Mammary epithelial cell (primary cell): ENCODE measurements at places on chromosomes 3 and 15.

DNA sequence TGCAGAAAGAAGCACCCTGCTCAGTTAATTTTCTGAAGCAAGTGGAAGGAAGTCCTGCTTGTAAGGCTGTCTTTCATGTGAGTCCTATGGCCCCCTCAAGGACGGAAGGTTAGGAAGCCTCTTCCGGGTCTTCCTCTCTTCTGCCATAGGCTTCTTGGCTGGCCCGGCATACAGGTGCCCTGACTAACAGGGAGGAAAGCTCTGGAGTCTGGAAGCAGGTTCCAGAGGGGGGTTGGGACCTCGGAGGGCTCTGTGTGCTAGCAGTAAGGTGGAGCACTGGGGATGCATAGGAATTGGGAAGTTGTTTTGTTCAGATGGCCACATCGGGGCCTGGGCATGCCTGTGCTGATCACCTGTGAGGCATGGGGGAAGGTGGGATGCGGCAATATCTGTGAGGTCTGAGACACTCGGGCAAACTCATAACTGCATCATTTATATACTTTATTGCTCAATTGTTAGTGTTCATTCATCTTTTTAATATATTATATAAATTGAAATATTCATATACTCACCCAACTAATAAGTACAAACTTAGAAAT is 49.6 kb downstream of the TRAK1 start:
- DNase-seq, result no peak

DNA sequence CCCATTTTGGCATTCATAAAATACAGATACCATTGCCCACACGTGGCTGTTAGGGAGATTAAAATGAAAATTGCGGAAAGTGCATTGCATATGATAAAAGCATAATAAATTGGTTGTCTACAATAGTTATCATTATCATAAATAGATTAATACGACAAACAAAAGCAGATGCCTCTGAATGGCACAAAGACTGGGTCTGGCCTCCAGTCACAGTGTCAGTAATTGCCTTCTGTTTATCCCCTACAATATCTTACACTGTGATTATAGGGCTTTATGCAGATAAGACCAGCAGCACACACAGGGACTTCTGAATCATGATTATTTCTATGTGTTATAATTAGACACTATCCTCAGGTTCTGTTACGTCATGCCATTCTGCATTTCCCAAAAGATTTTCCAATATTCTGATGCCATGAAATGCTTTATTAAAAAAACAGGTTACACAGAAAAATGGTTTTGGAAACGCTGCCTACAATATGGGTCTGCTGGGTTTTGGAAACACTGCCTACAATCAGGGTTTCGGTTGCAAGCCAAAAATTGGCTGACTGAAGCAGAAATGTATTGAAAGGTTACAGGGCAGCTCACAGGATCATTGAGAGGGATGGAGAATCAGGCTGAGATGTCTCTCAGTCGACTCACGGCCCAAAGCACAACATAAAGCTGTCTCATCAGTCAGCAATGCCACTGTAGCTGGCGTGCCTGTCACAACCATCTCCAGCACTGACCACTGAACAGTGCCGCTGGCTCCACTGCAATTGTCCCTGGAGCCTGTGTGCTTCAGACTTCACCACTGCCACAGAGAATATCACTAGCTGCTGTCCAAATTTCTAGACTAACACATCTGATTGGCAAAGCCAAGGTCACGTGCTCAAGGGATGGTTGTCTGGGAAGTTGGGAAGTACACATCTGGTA is 248.1 kb downstream of the ERC2 start:
- no peak for DNase-seq

GRCh38 chr3:31581660-31582059 is 48.9 kb downstream of the STT3B start:
- no peak for DNase-seq

- DNase-seq, result peak; percentile 85
These were observed 128.4 kb downstream of the IGF1R start for GRCh38 chr15:98776607-98777281.

GRCh38 chr3:62600033-62600432 is 226.7 kb upstream of the FEZF2 start:
- DNase-seq, result no peak

GRCh38 chr3:63351159-63352007 is 73.3 kb downstream of the SYNPR start:
- peak; percentile 46 for DNase-seq

- DNase-seq, result no peak
These were observed 254.6 kb downstream of the PYDC2 start for GRCh38 chr3:191715585-191715984.

- DNase-seq, result no peak
These were observed 69.7 kb upstream of the UBE3A start for GRCh38 chr15:25508369-25509002.

- no peak for DNase-seq
These were observed 942.0 kb downstream of the SQOR start for GRCh38 chr15:46576646-46577395.

GRCh38 chr3:157199841-157200240 is 39.9 kb upstream of the CCNL1 start:
- DNase-seq, result no peak

DNA sequence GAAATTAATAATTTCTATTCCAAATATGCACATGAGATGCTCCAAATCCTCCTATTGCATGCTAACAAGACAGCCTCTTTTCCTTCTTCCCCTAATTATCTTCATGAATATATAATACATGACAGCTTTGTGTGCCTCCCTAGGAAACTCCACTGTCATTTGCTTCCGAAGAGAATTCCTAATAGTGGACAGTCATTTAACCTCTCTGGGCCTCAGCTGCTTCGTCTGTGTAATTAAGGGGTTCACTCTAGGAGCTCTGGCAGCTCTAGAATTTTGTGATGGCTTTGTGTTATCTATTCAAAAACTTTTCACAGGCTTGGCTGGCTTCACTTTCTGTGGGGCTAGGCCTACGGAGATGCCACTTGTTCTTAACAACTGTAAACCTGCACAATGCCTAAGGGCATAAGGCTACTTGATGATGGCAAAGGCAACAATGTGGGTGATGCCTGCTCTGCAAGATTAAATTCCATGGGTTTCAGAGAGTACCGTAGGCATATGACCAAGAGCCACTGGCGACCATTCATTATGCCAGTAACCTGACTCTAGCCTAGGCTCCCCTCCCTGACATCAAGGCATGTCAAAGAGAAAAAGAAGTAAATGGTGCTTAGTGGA is 333.8 kb upstream of the UMPS start:
- no peak for DNase-seq

DNA sequence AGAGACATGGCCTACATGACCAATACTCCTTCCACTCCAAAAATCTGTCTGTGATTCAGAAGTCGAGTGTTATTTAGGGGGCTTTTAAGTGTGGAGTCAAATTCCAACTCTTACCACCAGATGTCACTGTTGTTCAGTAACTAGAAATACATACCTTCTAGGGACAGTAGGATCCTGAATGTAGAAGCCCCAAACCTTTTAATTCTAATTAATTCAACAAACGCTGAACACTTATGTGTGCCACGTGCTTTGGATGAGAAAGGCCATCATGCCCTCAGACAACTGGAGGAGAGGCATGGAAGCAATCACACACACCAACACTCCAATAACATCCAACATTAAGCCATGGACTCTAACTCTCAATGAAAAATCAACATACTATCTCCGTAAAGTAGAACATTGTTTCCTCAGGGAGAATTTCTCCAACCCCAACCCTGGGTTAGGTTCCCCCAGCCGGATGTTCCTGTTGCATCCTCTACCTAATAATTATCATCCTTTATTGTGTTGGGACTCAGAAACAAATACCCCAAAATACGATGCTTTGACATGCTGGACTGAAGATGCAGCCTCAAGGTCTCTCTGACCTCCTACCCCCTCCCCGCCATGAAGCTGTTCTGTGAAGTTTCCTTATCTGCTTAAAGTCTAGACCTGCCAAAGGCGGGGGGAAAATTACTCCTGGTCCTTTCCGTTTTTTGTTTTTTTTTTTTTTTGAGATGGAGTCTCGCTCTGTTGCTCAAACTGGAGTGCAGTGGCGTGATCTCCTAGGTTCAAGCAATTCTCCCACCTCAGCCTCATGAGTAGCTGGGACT is 8.0 kb upstream of the CCDC13 start:
- peak; percentile 43 for DNase-seq

- no peak for DNase-seq
These were observed 46.8 kb downstream of the NME9 start for GRCh38 chr3:138282836-138283235.

- DNase-seq, result peak; percentile 89
These were observed 6.9 kb downstream of the C15orf62 start for GRCh38 chr15:40776537-40777141.

DNA sequence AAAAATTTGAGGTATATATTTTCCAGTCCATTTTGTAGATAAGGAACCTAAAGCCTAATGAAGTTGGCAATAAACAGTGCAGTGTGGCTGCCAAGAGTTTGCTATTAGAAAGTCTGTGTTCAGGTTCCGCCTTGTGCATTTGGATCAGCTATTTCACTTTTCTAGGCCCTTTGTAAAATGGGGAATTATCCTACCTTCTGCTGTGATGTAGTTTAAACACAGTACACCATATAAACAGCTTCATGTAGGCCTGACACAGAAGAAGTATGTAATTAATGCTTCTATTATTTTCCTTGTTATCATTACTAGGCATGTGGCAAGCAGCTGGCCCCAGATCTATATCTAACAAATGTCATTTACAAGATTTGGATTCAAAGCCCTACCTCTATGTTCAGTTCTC is 456.3 kb downstream of the GABRG3 start:
- no peak for DNase-seq

GRCh38 chr3:55906896-55907295 is 419.8 kb upstream of the WNT5A start:
- DNase-seq, result peak; percentile 32

DNA sequence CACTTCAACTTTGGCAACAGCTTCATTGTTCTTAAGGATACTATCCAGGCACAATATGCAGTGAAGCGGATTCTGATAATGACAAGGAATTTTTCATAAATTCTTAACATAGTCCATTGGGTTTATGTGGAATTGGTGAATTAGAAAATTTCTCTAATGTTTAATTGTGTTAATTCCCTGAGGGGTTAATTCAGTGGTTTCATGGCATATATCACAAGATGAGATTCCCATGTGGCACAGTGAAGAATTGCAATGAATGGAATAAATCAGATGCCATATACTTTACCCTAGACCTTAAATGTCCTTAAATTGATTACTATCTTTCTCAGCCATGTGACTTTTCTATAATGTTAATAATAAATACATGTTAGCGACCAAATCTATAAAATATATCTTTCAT is 1244.1 kb downstream of the ROBO2 start:
- no peak for DNase-seq

DNA sequence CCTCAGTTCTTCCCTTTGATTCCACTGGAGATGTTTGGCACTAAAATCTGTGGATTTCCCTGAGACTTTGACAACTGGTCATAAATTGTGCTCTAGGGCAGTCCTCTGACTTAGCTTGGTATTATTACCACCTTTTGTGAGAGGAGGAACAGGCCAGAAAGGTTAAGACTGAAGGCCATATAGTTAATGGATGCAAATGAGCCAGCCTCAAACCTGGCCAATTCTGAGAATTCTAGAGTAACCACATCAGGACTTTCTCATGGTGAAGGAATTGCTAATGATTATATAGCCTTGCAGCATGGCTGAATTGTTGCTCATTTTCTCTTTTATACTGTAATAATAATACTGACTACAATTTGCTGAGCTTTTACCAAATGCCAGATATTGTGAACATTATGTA is 162.5 kb downstream of the CADPS start:
- DNase-seq, result no peak

GRCh38 chr15:66819084-66819483 is 117.0 kb downstream of the SMAD6 start:
- no peak for DNase-seq

DNA sequence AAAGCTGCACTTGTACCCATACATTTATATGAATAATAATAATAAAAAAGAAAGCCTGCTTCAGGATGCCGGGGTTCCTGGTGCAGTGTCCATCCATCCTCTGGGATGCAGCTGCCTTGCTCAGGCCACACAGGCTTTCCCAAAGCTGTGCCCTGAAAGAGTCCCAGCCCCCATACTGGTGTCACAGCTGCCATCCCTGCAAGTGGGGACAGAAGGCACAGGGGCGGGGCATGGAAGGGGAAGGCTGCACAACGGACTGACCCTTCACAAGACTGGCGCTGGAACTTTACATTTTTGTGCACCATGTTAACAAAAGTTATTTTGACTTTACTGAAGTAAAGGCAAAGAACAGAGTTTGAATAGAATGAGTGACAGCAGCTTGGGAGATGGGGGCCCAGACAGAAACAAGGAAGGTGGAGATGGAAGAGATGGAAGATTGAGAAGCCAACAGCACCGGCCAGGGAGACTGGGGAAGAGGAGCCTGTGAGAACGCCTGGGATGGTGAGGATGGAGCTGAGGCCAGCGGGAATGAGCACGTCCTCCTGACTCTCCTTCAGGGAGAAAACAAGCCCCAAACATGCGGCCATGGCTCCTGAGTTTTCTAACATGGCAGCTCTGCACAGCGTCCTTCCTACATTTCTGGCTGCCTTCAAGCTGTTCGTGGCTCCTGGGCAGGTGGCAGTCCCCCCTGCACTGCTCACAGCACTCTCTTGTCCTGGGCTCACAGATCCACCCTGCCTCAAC is 73.1 kb downstream of the ABTB1 start:
- DNase-seq, result no peak

DNA sequence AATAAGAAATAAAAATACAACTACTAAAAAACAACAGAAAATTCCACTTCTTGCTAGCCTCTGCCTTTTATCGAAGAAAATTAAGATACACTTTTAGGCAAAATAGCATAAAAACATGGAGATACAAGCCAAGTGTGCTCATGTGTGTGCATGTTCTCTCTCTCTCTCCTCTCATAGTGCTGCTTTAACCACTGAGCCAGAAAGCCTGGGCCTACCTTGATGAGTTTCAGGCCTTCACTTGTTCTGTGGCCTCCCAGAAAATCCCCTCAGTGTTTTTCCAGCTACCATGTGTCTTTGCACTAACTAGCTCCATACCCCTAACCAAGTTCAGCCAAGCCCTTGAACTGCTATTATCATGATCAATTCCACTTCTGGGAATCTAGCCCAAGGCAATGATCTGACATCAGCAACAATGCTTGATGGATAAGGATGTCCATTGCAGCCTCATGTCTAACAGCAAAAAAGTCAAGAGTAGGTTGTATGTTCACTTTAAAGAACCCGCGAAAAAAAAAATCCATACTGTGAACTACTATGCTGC is 18.1 kb downstream of the CYP11A1 start:
- peak; percentile 5 for DNase-seq

DNA sequence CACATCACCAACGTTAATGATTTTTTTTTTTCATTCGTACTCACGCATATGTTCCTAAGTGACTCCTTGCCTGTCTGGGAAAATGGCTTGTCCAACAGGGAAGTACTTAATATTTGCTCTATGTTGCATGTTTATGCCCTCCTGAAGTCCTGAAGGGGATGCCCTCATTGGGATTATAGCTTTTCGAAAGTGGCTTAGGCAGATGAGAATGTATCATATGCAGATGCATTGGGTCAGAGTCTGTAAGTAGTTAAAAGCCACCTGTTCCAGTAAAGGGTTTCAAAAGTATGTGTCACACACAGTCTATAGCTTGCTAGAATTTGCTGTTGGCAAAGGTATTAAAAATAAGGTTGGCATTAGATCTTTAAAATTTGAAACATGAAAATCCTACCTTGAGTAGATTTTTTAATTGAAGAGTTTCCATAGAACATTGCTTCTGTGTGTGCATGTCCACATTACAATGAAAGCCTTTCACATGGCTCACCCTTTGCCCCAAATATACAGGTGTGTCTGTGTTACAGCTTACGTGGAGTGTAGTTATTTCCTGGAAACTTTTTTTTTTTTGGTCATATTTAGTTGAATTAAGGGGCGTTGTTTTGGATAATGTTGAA is 2.1 kb downstream of the ABHD17C start:
- DNase-seq, result no peak

GRCh38 chr3:128366136-128366535 is 100.6 kb downstream of the DNAJB8 start:
- no peak for DNase-seq

GRCh38 chr3:98589331-98590036 is 3.9 kb downstream of the CPOX start:
- DNase-seq, result no peak
